ENCODE measurements at places on chromosomes 16 and 17. TPM values are rescaled to one million over a fixed set of nuclear protein-coding genes. Genes with fewer than 3 reads are reported as not detected.

- DNase-seq, result no peak
Measured at GRCh38 chr16:7805686-7806396, 473.2 kb downstream of the RBFOX1 start.

GRCh38 chr16:86120201-86121192 lies 221.5 kb downstream of the IRF8 start:
- DNase-seq, result no peak

- DNase-seq, result no peak
Measured at GRCh38 chr17:64579917-64580316, 73.1 kb downstream of the CEP95 start.

DNA sequence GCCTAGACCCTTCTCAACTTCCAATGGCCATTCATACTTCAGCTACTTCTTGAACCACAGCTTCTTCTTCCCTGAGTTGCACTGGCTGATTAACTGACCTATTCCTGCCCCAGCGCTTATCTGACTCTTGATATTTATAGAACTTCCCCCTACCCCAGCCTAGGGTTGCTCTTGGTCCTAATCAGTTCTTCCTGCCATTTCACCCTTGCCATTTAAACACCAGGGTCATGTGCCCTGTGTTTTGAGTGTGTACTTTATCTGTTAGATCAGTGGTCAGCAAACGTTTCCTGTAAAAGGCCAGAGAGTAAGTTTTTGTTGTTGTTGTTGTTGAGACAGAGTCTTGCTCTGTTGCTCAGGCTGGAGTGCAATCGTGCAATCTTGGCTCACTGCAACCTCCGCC lies 82.4 kb upstream of the COX10 start:
- DNase-seq, result no peak

GRCh38 chr16:24255456-24256371 lies at the start of gene CACNG3:
Gene CACNG3 (plus strand): TSS chr16:24256335. CDS start chr16:24256755, 420 bp downstream.
- DNase-seq, result peak; percentile 6

DNA sequence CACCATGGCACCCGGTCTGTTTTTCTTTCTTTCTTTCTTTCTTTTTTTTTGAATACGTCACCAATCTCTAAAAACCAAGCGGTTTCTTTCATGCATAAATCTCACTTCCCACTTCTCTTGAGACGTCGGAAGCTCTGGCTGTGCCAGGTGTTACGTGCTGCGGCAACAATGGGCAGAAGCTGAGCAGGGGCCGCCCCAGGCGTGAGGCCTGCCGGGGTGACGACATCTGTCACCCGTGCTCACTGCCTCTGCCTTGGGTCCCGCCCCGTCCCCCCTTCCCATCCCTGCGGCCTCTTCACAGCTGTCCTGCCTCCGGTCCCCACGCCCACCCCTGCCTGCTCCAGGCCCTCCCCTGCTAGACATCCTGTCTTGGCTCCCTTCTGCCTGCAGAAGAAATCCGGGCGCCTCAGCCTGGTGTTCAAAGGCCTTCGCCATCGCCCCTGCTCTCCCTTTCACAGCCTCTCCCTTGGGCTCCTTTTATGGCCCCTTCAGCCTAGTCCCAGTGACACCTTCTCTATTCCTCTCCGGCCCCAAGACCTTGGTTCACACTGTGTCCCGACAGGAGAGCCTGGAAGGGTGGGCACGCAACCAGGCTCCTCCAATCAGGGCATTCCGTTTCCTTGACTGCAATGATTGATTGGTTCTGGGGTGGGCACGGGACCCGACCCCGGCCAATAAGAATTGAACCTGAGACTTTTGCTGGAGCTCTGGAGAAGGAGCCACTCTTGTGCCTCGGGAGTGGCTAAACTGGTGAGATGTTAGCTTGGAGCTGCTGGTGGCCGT lies 4.8 kb downstream of the P2RX1 start:
- DNase-seq, result no peak

GRCh38 chr17:81452551-81452950 lies 57.3 kb downstream of the BAHCC1 start:
- DNase-seq, result no peak

- DNase-seq, result no peak
Measured at GRCh38 chr16:48535369-48535787, 74.6 kb downstream of the N4BP1 start.

DNA sequence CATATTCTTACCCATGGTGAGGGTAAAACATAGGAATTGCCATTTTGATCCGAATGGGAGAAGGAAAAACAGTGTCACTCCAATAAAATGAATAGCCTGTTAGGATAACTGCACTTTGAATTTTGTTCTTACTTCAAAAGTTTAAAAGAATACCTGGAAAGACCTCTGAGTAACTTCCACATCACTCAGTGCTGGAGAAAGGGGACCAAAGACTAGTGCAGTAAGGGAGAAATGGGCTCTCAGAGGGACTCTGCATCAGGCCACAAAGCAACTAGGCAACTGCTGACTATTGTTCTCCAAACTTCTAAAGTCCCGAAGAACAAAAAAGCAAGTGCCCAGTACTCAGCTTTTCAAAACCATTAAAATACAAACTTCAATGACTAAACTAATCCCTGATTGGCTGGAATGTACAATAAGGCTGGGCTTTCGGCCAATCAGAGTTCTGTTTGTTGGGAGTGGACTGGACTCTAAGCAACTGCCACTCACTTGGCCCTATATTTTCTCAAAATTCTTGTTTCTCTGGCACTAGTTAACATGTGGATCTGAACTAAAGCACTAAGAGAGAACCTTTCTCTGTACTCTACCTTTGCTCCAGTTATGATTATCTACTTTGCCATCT lies 6.2 kb downstream of the DNAJC7 start:
- DNase-seq, result no peak

DNA sequence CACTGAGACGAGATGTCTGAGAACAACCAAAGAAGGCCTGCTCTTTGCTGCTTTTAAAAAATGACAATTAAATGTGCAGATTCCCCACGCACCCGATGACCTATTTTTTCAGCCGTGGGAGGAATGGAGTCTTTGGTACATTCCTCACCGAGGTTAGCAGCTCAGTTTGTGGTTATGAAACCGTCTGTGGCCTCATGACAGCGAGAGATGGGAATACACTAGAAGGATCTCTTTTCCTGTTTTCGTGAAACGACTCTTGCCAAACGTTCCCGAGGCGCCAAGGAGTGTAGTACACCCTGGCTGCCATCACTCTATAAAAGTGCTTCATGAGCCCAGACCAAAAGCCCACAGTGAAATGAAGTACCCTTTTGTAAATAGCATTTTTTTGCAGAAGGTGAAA lies 87.8 kb downstream of the CRISPLD2 start:
- no peak for DNase-seq

DNA sequence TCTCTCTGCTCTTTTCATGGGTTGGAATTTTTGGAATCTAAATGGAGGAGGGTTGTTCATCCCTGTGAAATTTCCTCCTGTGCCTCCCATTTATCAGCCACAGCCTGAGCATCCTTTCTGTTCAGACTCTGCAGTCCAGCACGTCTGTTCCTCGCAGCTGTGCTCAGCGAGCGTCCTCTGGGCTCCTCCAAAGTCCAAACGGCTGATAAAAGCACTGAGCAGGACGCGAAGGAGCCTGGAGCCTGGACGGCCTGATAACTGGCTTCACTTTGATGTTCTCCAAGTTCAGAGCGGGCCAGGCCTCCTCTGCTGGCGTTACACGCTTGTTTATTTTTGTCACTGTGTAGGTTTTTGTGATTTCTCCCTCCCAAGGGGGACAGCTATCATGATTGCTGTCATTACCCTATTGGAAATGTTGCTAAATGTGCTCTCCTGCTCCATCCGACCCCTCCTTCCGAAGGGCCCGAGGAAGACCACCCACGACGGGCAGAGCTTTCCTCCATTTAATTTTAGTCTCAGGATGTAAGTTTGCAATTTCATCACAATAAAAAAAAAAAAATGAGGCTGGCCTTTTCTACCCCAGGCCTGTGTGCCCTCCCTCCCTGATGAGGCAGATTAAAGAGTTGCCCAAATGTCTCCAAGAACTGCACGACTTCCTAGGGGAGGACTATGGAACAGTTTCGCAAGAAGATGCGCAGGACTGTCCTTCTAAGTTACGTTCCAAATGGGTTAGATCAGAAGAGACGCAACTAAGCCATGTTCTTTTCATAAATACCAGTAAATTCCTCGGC lies 290.5 kb upstream of the FOXF1 start:
- DNase-seq, result no peak

DNA sequence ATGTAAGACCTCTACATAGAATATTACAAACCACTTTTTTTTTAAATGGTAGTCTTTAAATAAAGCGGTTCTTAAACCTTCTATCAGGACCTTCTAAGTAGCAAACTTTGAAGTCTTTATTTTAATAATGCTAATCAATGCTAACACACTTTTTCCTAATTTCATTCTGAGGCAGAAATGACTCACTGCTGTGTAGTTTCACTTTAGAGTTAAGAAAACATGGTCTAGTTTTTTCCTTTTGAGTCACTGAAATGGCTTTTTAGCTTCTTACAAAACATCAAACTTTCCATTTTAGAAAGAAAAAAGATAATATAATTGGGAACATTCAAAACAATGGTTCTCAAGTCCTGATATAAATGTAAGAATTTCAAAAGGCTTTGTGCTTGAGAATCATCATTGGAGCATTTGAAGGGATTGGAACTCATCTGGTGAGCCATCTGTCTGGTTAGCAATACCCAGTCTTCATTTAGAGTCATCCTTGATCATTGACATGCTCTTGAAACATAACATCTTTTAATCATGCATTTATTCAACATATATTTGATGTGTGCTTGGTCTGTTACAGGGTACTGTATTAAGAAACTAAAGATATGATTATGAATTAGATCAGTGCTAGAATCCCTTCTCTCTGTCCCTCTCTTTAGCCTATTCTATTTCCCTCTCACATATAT lies 258.3 kb upstream of the MON1B start:
- DNase-seq, result no peak

DNA sequence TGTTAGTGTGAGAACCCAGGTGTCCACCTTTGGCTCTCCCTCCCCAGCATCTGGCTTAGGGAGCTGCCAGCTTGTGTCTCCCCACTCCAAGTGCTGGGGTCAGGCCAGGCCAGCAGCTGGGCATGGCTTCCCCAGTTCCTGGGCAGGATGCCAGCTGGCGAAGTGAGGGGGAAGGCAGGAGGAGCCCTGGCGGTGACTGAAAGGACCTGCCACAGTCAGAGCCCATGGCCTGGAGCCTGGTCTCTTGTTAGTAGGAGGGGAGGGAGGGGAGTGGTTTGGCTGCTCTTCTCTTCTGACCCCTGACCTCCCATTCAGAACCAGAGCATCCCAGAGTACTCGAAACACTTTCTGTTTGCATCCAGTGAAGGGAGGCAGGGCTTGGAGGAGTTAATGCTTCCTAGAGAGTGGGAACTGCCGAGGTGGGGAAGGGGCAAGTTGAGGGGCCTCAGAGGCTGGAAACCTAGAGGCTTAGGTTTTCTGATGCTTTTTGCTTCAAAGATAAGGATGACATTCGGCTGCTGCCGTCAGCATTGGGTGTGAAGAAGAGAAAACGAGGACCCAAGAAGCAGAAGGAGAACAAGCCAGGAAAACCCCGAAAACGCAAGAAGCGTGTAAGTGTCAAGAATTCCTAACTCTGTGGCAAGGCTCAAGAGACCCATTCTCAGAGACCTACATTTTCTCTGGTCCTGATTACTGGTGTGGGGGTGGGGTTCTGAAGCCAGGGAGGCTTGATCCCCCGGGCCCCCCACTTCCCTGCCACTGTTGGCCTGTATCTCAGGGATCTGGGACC lies 772 bp downstream of the CHD3 start:
- DNase-seq, result peak; percentile 84

DNA sequence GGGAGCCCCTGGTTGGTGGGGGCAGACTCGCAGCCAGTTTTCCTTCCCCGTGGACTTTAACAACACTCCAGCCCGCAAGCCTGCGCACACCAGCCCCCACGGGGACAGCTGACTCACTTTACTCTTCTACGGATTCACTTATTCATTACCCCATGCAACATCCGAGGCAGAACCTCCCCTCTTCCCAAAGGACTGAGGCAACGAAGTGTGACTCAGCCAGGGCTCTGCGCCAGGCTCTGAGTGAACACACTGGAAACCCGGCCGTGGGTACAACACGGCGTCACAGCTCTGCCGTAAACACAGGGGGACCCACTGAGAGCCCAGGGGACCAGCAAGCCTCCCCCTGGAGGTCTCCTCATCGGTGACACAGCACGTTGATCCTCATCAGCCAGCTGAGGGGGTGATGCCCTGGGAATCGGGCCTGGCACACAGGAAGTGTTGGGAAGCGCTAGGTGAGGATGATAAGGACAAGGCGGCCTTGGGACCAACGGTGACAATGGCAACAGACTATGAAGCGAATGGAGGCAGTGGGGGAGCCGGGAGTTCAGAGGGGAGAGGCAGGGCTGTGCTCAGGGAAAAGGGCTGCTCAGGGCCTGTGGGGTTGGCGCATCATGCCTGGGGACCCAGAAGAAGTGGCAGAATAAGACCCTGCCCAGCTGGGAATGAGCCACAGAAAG lies 14.6 kb downstream of the COTL1 start:
- DNase-seq, result no peak

Gene TEKT5
- 0.19 TPM for polyA plus RNA-seq

Gene SYNGR2
- polyA plus RNA-seq, result 79.7 TPM

Gene SLC52A1
- polyA plus RNA-seq, result 0.35 TPM

Gene ADAM11
- polyA plus RNA-seq, result 0.81 TPM

Gene MYH13
- polyA plus RNA-seq, result 0.01 TPM

Gene CASKIN2
- 29.1 TPM for polyA plus RNA-seq

Gene ARL16
- polyA plus RNA-seq, result 47.0 TPM

Gene SERPINF2
- 21.3 TPM for polyA plus RNA-seq

Gene MARVELD3
- 0.57 TPM for polyA plus RNA-seq
